ENCODE measurements at places on chromosomes 5 and 9.

DNA sequence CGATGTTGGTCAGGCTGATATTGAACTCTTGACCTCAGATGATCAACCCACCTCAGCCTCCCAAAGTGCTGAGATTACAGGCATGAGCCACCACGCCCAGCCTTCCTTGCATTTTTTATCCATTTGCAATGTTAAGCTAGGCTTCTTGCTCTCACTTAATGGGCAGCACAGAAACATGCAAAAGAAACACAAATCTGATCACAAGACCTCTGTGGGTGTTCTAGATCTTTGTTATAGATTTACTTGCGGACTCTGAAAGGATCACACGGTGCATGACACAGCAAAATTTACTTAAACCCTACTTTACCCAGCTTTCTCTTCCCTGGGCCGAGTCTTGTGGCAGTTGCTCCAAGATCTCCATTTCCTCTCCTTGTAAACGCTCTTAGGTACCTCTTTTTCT lies 71.3 kb downstream of the PSAT1 start:
- no peak for DNase-seq

GRCh38 chr5:33237471-33237870 lies 203.3 kb upstream of the TARS1 start:
- DNase-seq, result no peak

GRCh38 chr9:2018764-2019558 lies 3.8 kb downstream of the SMARCA2 start:
- DNase-seq, result no peak

DNA sequence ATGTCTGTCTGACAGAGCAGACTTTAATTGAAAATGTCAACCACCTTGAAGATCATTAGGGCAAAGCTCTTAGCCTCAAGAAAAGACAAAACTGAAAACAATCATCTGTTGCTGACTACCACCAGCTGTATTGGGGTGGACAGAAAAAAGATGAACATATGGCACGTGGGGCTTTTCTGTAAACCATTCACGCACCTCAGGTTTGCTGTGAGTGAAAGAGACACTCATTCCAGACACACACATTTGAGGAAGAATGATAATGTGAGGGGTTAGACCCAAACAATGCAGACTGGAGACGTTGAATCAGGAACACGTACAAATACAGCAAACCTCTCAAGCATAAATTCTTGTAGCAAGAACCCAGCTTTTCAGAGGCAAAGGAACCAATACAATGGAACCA lies 158.7 kb downstream of the EBF1 start:
- no peak for DNase-seq

DNA sequence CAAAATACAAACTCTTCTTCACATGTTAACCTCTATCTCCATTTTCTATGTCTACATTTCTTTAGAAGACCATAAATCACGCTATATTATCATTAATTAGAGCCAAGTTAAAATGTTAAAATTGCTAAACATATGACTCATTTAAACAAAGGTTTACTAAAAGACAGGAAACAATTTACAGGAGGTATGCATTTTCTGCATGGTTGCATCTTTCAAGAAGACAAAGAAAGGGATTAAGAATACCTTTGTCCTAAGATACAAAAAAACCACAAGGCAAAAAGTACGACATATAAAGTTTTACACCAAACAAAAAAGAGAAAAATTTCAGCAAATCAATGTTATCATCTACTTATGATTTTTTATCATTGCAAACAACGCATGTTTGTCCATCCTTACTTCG lies 324.4 kb downstream of the PDE4D start:
- no peak for DNase-seq

- DNase-seq, result no peak
Observed at GRCh38 chr5:167105941-167106340, 1185.5 kb upstream of the WWC1 start.

GRCh38 chr5:10352430-10353240 lies 860 bp upstream of the MARCHF6 start:
- DNase-seq, result peak; percentile 82

DNA sequence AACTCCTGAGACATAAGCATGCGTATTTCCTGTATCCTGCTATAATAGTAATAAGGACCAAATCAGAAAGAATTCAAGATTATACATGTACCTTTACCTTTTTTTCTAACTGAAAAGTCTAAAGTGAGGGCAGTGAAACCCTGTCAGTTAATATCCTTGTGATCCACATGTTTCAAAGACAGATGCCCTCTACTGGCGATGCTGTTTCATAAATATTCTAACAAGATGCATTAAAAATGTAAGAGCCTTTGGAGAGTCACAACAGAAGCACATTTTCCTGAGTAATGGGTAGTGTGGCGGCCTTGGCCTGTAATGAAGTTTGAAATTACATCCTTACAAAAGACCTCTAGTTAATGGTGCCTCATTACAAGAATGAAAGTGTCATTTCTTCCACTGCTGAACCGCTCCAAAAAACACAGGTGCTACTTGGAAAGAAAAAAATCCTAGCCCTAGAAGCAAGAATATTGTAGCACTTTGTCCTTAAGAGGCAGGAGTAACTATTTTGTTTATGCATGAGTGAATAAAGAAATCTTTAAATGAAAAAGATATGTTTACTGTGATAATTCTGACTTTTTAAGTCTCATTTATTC lies 232.6 kb downstream of the EPB41L4A start:
- DNase-seq, result peak; percentile 76

DNA sequence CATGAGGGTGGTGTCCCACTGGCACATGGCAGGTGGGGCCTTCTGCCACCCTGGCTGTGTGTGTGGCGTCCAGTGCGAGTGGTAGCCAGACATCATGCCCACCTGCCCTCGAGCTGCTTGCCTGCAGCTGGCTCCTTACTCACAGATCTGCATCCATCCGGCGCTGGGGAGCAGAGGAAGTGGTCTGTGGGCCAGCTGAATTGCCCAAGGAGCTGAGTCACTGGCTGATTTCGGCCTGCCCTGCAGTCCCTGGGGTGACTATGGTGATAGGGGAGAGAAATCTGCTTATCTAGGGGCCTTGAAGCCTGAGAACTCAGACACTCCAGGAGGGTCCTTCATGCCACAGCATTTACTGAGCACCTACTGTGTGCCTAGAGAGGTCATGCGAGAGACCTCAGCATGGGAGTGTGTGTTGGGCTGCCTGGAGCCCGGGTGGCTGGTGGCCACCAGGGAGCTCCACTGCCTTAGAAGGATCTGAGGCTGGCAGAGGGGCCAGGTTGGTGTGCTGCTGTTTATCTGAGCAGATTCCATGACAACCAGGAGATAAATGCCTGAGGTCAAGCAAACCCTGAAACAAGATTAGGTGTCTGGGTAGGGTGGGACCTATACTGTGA lies 57.1 kb downstream of the SLC22A5 start:
- peak; percentile 9 for DNase-seq
